NCI-H1092 (cell line): ENCODE measurements at places on chromosomes 6 and 20.

GRCh38 chr6:140602431-140603248 lies 1228.2 kb upstream of the CITED2 start:
- DNase-seq: no peak

GRCh38 chr20:5908981-5909380 lies 41.4 kb downstream of the TRMT6 start:
- no peak for DNase-seq

DNA sequence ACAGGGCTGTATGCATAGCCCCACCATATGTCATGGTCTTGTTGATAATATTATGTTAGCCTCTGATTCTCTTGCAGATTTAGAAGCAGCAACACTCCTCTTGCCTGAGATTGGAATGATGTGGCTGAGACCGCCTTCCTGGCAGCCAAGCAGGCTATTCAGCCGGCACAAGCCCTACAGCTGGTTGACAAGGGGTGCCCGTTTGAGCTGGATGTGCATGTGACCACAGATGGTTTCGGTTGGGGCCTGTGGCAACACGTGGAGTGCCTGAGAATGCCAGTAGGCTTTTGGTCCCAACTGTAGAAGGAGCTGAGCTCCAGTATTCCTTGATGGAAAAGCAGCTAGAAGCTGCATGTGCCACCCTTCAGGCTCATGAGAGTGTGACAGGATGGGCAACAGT lies 303.6 kb upstream of the POU3F2 start:
- no peak for DNase-seq

- no peak for DNase-seq
Measured at GRCh38 chr20:53660078-53660909, 66.7 kb upstream of the ZNF217 start.

DNA sequence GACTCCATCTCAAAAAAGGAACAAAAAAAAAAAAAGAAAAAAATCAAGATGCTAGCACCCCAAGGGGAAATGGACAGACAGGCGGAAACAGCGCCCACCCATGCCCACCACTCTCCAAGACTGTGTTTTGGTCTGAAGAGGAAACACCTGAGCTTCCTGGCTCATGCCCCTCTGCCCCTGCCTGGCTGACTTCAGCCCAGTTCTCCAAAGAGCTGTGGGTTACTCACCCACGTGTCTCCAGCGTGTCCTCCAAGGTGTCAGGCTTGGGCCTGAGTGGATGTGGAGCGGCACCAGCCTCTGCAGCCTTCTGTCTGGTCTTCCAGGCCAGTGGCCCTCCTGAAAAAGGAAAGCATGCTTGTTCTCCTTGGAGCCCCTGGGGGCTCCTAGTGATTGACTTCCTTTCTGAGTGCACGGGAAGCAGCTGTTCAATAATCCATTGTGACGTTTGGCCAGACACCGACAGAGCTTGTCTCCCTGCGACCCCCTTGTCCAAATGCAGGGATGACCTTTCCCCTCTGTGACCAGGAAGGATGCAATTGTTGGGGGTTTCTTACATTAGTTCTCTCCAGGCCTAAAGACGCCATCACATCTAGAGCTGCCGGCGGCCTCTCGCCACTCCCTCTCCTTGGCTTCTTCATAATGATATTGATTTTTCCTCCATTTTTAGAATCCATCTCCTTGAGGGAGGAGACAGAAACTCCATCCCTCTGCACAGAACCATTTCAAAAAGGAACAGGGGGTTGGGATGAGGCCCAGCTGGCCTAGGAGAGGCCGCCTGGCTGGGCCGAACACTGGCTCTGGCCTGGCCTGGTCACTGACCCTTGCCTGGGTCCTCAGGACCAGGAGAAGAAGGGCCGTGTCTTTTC lies 58.4 kb downstream of the ADNP start:
- no peak for DNase-seq

GRCh38 chr6:100172322-100172713 lies 178.3 kb upstream of the MCHR2 start:
- no peak for DNase-seq

DNA sequence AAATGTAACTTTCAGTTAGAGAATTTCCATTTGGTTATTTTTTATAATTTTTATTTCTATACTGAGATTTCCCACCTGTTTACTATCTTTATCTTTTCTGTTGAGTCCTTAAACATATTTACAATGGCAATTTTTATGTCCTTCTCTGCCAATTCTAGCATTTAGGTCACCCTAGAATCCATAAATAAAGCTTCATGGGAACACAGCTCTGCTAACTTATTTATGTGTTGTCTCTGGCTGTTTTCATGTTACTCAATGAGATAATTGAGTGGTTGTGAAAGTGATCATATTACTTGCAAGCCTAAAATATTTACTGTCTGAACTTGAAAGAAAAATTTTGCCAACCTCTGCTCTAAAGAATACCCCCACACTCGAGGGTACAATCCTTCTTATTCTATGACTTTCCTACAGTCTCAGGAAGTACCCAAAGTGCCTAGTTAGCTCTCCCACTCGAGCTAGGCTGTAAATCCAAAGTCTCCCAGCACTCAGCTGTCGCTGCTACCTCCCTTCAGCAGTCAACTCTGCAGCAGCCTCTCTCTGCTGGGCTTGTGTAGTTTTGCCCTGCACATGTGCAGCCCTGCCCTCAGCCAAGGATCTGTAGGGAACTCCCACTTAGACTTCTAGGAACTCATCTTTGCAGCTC lies 53.5 kb upstream of the GCLC start:
- DNase-seq: no peak

DNA sequence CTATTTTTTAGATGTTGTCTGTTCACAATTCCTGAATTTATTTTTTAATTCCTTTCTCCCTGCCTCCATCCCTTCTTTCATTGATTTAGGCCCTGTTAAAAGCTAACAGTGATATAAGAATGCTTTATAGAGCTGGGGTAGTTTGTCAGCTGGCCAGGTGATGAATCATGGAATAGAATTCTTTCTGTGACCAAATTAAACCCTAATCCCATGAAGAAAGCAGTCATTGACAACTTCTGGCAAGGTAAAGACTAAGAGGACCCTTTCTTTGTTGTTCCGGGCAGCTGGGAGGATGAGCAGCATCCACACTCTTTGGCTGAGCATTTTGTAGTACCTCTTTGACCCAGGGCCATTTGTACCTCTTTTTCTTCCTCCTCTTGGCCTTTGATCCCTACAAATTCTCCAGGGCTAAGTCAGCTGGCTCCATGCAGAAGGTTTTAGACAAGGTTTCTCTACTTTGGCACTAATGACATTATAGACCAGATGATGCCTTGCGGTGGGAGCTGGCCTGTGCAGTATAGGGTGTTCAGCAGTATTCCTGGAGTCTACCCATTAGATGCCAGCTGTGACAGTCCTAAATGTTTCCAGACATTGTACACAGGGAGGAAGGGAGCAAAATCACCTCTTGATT lies 102.9 kb downstream of the SLX4IP start:
- no peak for DNase-seq

GRCh38 chr6:18343741-18344140 lies 43.4 kb upstream of the RNF144B start:
- DNase-seq: no peak

DNA sequence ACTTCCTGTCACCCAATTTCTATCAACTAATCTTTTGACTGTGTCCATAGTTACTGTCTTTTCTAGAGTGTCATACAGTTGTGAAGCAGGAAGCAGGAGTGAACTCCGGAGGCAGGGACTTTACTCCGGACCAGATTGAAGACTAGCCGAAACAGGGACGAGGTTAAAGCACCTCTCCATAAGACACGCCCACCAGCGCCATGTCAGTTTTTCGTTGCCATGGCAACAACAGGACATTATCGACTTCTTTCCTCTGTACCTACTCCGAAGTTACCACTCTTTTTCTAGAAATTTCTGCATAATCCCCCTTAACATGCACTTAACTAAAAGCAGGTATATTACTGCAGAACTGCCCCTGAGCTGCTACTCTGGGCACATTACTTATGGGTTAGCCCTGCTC lies 25.2 kb downstream of the TRIM38 start:
- DNase-seq: no peak

- no peak for DNase-seq
Measured at GRCh38 chr20:58688840-58689239, 3.8 kb upstream of the NPEPL1 start.
